ENCODE measurements at places on chromosomes 4 and X.

GRCh38 chr4:56530269-56531148, 24.9 kb downstream of the ARL9 start:
- DNase-seq, result peak; percentile 47

GRCh38 chr4:47194036-47194737, 162.8 kb downstream of the GABRB1 start:
- no peak for DNase-seq

DNA sequence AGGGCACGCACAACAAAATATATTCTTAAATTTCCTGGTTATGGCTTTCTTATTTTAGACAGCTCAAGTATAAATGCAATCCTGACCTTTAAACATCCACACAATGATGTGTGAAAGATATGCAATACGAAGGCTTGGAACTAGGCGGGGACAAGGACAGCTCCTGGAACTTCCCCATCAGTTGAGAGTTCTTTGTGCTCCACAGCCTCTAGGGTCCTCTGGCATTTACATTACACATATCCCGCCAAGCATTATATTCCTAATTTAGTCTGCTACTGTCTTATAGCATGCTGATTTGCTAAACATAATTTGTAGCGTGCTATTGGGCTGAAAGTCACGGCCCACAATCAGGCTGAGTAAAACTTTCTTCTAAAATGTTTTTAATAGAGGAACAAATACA, 74.4 kb downstream of the FTHL17 start:
- DNase-seq, result no peak

DNA sequence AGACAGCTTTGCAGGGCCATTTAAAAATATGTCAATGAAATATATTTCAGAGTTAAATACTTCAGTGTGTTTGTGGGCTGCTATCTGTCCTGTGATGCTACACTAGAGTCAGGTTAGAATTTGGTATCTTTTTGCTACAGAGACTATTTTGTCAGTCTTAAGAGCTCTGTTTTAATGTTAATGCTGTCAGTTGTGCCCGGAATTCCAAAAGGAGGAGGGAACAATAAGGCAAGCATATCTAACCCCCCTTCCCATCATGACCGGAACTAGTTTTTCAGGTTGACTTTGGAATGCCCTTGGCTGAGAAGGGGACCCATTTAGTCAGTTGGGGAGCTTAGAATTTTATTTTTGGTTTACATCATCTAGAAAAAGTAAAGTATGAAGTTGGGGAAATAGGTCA, 34.9 kb upstream of the SLC25A4 start:
- no peak for DNase-seq

GRCh38 chr4:184284336-184284690, 66.6 kb upstream of the ENPP6 start:
- DNase-seq, result no peak

DNA sequence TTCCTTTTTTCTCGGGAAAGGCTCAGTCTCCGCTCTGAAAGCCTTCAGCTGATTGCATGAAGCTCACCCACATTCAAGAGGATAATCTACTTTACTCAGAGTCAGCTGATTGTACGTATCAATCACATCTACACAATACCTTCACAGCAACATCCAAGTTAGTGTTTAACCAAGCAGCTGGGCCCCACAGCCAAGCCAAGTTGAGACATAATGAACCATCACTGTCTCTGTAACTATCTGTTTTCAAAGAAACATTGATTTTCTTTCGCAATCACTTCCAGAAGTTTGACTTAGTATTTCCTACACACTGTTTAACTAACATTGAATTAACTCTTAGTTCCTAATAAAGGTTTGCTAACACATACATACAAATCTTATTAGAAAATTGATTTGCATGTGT, 40.3 kb downstream of the RWDD4 start:
- no peak for DNase-seq

GRCh38 chrX:39773923-39774773, 323.6 kb downstream of the BCOR start:
- DNase-seq, result no peak

DNA sequence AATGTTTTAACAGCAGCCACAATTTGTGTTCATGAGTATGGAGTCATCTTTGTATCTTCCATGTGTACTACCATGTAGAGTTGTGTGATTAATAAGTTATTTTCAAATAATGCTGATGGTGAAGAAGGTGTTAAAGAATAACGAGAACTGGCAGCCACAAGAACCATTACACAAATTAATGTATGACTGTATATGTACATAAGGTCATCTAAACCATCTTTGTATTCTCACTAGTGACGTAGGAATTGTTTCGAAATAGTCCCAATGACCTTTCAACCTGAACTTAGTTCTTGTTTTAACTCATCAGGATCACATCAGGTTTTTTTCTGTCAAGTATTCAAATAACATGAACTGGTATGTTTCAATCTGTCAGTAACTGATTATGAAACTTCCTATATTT, 48.3 kb upstream of the NOCT start:
- DNase-seq, result no peak

GRCh38 chrX:9151772-9152307, 117.9 kb upstream of the FAM9B start:
- no peak for DNase-seq

DNA sequence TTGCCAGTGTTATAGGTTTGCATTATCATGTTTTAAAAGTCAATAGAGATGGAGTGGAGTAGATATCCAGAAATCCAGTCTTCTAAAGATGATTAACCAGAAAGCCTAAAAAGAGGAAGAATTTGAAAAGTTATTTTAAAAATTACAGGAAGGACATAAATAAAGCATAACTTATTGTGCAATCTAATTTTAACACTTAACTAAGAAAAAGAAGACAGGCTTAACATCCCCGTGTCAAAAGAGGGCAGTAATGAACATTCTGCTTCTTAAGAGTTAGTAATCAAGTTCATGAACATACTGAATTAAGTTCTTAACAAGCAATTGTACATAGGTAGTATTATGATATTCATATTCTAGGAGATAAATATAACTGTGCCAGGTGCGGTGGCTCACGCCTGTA, 39.3 kb downstream of the ELF2 start:
- no peak for DNase-seq

GRCh38 chr4:80154545-80154933, 42.8 kb upstream of the PRDM8 start:
- no peak for DNase-seq

DNA sequence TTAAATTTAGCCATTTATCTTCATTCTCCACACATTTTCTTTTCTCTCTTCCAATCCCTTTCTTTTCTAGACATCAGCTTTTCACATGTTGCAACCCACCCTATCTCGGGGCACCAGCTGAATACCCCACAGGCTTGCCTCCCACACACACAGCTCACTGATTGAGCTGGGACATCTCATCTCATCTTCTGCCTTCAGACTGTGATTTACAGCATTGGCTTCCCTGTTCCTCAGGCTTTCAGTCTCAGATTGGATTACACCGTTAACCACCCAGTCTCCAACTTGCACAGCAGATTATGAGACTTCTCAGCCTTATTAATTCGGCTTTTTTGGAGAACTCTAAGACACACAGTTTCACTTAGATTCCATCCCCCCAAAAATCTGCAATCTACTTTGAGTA, 93.7 kb downstream of the PRSS12 start:
- no peak for DNase-seq

DNA sequence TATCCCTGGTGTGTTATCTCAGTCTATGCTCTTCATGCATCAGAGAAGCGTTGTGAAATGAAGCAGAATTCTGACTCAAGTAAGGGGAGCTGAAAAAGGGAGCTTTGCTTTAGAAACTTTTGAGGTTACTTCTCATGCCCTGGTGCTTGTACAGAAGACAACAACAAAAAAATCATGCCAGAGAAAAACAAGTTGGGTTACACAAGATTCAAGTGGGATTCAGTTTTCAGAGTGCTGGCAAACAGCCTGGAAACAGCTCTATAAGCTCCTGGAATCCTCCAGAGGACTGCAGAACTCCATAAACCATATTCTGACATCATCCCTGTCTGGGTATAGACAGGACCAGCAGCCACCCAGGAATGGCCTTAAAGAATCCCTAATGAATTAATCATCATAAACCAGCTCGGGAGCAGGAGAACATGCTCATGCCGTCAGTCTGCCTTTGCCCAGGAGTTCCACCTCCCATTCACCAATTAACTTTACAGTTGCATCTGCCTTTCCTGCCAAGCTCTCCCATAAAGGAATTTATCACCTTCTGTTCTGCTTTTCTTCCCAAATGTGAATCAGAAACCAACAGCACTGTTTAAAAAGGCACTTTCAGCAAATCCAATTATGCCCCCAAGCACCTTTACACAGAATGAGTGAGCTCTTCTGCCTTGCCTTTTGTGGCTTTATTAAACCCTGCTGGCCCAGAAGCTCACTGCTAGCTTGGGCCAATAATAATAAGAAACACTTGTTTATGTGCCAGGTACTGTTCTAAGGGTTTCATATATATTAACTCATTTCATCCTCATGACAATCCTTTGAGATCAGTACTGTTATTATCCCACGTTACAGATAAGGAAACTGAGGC, 54.5 kb upstream of the FBXW7 start:
- no peak for DNase-seq

DNA sequence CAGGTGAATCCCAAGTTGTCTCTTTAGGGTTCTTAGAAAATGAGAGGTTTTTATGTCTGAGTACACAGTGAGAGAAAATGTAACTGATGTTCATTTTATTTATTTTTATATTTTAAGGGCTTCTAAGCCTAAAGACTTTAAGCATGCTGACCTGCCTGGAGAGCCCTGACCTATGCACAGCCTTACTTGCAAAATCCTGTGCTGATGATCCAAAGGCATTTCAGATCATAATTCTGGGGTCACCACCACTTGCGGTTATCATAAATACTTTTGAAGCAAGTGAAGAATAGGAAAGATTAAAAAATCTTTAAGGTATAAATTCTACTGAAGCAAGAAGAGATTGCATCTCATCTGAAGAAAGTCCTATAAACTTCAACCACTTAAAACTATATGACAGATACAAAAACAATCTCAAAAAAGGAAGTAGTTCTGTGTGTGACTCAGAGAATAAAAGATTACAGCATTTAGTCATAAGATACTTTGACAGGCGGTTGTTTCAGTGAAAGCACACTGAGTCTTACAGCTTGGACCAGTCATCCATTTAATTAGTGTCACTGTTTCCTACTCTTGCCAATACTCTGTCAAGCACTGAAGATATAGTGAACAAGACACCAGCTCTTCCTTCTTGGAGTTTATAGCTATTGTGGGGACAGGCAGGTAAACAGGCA, 245.2 kb upstream of the DIPK2B start:
- no peak for DNase-seq

DNA sequence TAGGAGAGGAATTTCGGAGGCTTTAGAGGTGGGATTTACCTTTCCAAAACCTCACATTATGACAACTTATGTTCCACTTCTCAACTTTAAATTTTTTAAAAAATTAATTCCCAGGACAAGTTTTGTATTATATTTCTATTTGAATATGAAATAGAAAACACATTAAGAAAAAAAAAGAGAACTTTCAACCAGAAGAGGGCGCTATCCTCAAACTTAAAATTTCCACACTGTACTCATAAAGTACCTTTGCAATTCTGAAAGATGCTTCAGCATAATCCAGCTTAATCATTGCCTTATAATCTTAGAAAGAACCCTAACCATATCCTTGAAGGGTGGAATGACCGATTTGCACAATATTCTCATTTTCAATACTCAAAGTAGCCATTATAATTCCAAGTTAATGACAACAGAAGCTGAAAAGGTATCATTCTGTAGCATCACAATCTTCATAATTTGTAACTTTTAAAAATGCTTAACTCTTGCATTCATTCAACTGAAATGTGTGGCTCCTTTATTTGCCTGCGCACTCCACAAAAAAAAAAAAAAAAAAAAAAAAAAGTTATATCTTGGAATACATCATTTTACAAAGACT, 158.0 kb downstream of the KCNIP4 start:
- DNase-seq, result no peak

DNA sequence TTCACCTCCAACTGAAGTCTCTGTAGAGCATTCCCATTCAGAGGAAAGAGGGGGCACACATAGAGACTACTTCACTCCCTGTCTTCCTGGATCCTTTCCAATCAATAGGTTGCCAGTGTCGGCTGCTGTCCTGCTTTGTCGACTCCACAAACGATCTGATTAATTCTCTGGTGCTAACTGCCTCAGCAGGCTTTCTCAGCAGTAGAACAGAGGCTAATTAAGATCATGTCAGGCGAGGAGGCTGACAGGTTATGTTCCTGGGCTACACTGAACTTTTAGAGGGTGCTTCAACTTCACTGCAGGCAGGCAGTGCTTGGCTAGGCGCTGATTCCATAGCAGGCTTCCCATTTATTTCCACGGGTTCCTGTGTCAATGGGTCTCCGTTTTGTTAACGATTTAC, 79.2 kb downstream of the GRIA3 start:
- no peak for DNase-seq
